ENCODE measurements at places on chromosomes 7 and 10.
A peak's percentile ranks its signal among the peaks of the same experiment; 100 is the strongest.

DNA sequence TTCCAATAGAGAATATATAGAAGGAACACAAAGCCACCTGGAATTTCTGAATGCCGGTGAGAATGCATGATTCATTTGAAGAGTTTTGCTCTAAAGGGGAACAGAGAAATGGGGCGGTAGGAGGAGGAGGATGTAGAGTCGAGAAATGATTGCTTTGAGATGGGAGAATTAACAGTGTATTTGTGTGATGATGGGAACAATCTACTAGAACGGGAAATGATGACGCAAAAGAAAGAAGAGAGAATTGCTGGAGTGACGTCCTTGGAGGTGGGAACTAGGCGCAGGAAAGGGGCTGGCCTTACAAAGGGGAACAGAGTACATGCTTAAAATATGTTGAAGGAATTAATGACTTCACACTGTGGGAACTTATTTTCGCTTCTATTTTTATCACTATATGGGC, 188.1 kb downstream of the SDHAF3 start:
- DNase-seq, result no peak

DNA sequence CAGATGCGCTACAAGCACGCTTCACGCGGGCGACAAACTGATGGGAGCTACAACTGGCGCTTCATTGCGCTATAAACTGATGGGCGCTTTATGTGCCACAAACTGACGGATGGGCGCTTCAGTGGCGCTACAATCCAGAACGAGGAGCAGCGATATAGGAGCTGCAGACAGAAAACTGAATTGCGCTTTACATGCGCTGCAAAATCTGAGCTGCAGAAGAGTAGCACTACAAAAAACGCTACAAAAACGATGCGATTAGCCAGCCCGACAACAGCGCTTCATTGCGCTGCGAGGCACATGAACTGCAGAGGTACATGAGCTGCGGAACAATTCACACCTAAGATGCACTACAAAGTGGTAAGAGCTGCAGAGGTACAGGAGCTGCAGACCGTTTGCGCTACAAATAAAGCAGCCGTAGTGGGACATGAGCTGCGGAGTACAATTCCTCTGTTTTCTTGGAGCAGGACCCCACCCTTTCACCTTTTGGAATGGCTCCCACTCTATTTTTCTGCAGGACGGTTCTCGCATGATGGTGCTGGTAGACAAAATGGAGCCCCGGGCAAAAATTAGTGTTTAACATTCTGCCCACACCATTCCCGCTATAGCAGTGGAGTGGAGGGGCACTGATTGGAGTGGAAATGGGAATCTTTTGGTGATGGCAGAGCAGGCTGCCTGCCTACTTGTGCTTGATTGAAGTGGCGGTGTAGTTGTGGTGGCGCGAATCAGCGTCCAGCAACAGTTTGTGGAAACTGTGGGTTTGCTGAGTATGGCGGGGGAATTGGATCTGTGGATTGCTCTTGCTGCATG, 1.2 kb upstream of the SGCE start:
- peak; percentile 73 for DNase-seq

GRCh38 chr7:96167424-96167823, 154.5 kb downstream of the SLC25A13 start:
- no peak for DNase-seq

DNA sequence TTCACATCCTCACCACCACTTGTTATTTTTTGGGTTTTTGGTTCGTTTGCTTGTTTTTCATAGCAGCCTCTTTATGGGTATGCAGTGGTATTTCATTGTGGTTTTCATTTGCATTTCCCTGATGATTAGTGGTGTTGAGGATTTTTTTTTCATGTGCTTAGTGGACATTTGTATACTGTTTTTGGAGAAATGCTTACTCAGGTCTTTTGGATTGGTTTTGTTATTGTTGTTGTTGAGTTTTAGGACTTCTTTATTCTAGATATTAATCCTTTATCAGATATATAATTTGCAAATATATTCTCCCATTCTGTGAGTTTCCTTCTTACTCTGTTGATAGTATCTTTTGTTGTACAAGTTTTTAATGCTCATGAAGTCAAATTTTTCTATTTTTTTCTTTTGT, 42.8 kb downstream of the GAD2 start:
- DNase-seq, result no peak

GRCh38 chr7:116232920-116233319, 22.6 kb downstream of the TES start:
- DNase-seq, result peak; percentile 40

DNA sequence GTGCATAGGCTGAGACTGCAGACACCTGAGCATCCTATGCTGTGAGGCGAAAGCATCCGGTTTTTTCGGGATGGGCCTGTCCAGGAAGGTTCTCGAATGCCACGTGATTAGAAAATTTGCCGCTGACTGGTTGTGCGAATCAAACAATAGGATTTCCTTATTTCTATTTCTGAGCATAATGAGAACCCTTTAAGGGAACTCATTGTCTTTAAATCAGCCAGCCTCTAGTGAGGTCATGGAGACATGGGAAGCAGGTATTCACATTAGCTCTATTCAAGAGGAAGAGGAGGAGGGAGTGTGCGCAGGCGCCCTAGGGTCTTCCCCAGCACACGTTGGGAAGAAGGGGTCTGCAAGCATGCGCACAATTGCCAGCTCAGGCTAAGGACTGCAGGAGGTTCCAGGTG, 5.6 kb downstream of the GIMAP1 start:
- no peak for DNase-seq

- DNase-seq, result no peak
Measured at GRCh38 chr10:23850631-23851030, 358.3 kb upstream of the KIAA1217 start.

- no peak for DNase-seq
Measured at GRCh38 chr10:21505711-21506278, 19.7 kb downstream of the SKIDA1 start.
